ENCODE measurements at places on chromosomes 11 and 22.
A peak's percentile ranks its signal among the peaks of the same experiment; 100 is the strongest.

DNA sequence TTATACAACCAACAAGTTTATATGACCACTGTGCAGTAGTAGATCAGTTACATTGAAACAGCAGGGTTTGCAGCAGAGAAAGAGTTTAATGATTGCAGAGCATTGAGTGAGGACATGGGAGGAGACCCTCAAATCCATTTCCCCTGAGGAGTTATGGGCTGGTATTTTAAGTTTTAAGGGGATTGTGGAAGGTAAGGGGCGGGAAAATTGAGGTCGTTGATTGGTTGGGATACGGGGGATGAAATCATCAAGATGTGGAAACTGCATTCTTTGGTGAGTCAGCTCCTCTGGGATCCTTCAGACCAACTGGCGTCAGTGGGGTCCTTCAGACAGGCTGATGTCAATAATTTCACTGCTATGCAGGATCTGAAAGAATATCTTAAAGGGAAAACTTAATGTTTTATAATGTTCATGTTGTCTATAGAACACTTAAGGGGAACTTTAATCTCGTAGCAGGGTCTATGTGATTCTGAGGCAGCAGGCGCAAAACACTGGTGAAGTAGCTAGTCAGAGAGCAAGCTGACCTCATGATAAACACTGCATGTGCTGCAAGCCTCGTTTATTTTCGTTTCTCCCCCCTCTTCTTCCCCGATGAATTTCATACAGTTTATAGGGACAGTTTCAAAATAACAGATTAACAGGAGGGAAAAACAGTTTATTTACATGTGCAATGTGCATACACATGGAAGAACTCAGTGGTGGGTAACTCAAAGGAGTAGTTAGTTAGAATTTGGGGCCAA, 17.4 kb upstream of the BACE1-AS start:
- DNase-seq, result no peak

DNA sequence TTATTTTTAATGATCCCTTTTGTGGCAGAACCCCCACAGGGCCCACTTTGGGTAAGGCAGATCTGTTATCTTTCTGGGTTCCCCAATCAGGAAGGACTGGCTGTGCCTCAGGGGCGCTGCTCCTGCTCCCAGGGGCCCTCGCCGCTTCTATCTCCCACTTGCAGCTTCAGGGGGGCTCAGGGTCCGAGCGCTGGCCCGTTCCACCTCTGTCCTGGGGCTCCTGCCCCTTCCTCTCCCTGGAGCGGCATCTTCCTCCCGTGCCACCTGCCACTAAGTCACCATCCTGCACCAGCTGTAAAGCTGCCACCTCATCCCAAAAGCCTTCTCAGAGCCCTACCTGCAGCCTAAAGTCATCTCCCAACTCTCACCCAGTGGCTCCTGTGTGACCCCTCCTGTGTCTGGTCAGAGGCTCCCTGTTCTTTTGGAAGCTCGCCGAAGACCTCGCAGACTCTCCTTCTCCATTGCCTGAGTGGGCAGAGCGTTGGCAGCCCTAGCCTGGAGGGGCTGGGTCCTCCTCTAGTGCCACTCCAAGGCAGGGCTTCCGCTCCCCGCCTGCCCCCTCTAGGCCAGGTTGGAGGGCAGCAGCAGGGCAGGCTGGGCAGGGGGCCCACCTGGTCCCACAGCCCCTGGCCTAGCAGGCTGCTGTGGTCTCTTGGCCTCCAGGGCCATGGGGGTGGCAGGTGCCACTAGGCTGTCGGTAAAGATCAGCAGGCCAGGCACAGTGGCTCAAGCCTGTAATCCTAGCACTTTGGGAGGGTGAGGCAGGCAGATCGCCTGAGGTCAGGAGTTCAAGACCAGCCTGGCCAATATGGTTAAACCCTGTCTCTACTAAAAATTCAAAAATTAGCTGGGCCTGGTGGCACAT, 106.7 kb downstream of the MORC2 start:
- no peak for DNase-seq

DNA sequence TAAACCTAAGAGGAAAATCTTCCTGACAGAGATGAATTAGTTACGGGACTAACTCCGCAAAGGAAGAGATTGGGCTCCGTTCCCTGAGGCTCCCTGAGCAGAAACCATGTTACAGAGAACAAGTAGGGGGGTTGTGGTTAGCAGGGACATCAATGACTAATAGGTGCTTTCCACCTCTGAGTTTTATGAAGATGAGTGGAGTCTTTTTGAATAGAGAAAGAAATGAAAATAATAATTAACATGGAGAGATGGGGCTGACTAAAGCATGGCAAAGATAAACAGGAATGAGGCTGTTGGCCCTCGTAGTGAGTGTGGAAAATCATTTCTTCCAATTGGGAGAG, 47.5 kb upstream of the PICALM start:
- DNase-seq, result no peak

DNA sequence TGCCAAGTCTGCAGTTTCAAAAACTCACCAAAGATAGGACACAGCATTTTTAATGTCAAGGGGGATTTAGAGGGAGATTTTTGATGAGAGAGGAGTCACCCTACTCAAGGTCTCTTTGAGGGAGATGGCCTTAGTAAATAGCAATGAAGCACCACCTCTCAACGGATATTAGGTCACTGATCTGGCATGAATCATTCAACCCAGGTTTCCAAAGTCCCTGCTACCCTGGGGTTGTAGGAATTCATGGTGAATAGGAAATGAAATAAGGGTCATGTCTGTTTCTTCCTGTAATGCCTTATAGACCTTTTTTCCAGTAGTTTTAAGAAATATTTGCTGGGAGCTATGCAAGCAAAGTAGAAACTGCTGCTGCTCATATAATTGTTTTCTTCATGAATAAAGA, 2154.9 kb downstream of the LRRC4C start:
- DNase-seq, result no peak

GRCh38 chr11:15912825-15913224, 443.5 kb downstream of the SOX6 start:
- no peak for DNase-seq

GRCh38 chr11:68282141-68282860, 10.5 kb upstream of the C11orf24 start:
- DNase-seq, result no peak

- peak; percentile 54 for DNase-seq
These were observed 24.4 kb downstream of the RTN4R start for GRCh38 chr22:20243537-20244249.

DNA sequence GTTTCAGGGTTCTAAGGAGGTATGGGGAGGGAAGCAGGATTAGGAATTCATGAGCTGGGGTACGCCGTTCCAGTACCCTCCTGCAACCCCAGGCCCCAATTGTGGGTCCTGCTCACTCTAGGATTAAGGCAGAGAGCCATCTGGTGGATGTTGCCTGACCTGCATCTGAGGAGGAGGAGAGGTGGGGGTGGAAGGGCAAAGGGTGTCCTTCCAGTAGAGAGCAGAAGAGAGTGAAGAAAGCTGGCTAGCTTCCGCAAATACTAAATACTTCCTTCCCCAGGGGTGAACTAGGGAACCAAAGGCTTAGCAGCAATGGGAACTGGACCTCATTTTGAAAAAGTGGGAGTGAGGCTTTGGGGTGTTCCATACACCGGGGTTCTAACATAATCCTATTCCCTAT, 10.6 kb downstream of the LRRC51 start:
- peak; percentile 76 for DNase-seq

DNA sequence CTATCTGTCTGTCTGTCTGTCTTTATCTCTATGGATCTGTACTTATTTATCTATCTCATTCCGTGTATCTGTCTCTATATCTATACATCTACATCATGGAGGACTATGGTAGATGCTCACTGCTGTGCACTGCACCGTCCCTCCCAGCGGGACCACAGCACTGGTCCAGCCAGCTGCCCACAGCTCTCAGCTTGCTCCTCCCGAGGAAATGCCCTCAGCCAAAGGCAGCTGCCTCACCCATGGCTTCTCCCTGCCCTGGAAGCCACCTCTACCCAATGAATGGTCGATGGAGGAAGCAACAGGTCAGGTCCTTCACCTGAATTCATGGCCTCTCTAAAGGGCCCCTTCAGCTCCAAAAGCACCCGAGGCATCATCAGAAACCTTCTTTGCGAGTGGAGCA, 14.7 kb upstream of the CD81 start:
- no peak for DNase-seq

GRCh38 chr11:105023003-105023402, at the start of gene CASP5:
CASP5 (minus strand) TSS chr11:105023168; CDS start chr11:105023136, 32 bp downstream.
- DNase-seq, result no peak

DNA sequence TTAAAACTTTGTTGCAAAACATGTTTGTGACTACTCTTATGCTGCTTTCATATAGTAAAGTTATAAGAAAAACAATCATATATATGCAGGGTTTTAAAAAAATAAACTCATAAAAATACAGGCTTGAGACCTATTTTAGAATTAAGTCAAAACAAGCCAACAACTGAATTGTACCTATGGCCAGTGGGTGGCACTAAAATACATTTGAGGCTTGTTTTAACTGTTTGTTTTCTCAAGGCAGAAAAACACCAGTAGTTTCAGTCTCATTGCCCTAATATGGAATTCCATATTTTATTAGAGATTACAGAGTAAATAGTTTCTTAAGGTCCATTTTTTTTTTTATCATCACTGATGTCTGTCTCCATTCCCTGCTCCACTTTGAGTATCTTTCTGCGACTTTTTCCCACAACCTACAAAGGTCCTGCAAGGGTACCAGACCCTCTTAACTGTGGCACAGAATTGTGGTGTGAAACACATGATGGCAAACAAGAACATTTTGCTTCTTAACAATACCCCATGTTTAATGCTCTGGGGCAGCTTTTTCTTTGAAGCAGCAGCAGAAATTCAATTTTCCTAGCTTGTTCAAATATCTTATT, 8.5 kb upstream of the CCDC89 start:
- no peak for DNase-seq

DNA sequence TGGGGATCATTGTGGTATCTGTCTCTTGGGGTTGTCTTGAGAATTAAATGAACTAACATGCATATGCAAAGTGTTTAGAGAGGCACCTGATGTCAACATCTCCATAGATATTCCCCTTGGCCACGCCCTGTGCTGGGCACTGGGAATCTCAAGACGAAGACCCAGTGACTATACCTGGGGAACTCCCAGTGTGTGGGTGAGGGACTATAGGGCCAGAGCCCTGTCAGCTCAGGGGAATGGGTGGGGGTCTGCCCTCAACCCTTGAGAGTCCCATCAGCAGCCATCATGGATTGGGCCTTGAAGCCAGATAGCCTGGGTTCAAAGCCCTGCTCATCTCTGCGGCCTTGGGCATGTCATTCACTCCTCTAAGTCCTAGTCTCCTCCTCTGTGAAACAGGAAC, 21.6 kb upstream of the LMO1 start:
- no peak for DNase-seq

- DNase-seq, result no peak
These were observed 27.1 kb downstream of the PTDSS2 start for GRCh38 chr11:477052-477715.

GRCh38 chr11:12202661-12203310, 92.4 kb downstream of the MICAL2 start:
- no peak for DNase-seq

DNA sequence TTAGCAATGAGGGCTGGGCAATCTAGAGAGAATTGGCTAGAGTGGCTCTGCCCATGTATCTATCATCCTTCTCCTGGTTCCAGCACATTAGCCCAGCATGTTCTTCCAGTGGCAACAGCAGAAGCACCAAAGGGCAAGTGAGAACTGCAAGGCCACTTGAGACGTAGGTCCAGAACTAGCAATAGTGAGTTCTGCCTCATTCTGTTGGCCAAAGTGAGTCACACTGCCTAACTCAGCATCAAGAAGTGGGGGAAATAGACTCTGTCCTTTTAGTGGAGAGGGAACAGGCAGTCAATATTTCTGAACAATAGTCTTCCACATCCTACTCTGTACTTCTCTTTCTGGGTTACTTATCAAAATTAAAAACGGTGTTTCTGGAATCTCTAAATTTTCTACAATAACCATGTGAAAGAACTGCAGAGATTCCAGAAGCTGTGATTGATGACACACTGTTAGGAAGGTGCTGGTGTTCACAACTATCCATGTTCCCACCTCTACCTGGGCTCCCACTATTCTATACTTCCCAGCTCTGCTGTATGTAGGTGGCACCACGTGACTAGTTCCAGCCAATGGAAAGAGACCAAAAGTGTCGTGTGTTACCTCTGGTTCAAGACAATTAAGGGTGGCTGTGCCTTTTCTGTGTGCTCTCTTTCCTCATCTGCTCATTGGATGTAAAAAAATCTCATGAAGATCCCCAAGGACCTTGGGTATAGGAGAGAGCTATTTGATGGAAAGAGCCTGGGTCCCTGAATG, 23.4 kb upstream of the GRK3 start:
- no peak for DNase-seq

- DNase-seq, result no peak
These were observed 57.9 kb downstream of the C11orf58 start for GRCh38 chr11:16796311-16796710.

- no peak for DNase-seq
These were observed 261.9 kb upstream of the LUZP2 start for GRCh38 chr11:24234822-24235508.

DNA sequence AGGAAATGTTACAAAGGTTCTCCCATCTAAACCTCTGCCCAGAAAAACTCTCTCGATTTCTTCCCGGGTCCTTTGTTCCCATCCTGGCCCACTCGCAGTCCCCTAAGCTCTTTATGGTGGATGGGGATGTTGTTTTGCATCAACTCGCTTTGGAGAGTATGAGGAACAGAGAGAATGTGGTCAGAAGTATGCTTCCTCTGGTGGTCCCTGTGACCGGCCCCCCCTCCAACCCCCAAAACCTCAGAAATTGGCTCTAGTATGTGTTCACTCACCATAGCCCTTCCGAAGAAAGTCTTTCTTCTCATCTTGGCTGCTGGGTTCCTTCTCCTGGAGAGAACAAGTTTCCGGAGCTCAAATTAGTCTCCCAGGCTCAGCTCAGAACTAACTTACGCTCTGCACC, 54.4 kb downstream of the GRAMD1B start:
- no peak for DNase-seq

DNA sequence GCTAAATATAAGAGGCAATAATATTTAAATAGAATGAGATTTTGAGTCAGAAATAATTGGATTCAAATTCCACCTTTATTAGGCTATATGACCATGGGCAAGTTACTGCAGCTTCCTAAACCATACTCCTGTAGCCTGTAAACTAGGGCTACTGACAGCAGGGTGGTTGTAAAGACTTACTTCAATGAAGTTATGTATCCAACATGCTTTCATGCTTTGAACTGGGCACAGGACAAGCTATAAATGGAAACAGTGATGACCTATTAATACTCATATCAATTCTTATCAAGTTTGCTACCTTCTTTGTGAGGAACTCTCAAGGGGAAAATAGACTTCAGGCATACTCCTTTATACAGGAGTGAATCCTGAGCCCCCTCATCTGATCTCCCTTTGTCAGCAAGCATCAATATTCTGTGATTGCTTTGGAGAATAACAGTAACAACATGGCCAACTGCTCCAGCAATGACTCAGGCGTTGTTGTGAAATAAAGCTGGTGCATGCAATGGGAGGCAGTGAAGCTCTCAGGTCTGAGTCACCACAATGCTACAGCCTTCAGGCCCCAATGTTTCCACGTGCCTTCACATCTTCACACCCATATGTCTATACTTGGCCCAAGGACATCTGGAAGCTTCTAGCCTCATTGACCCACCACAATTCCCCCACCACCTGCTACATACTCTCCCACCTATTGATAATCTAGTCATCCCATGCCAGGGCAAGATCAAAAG, 102.5 kb downstream of the KCNA4 start:
- no peak for DNase-seq

All from activated T-cell treated with anti-CD3 and anti-CD28 coated beads, Interleukin-2, amount 50 U/mL, for 1 hour (primary cell).